ENCODE measurements at places on chromosomes 2 and 18. TPM values are rescaled to one million over a fixed set of nuclear protein-coding genes. Genes with fewer than 3 reads are reported as not detected.

Gene RTKN
- 6.1 TPM for polyA plus RNA-seq

Gene FIGN
- polyA plus RNA-seq: 0.71 TPM

Gene CNGA3
- 0.64 TPM for polyA plus RNA-seq

Gene CYS1
- polyA plus RNA-seq: not detected

Gene TUBA3D
- polyA plus RNA-seq: not detected

Gene MC5R
- polyA plus RNA-seq: not detected

Gene EFEMP1
- 2.3 TPM for polyA plus RNA-seq

Gene ORC2
- polyA plus RNA-seq: 14.8 TPM

Gene NTSR2
- polyA plus RNA-seq: not detected

Gene FBXO36
- 5.4 TPM for polyA plus RNA-seq

Gene ATP6V1B1
- polyA plus RNA-seq: 0.42 TPM

Gene UGT1A10
- polyA plus RNA-seq: not detected

Gene IL1RN
- not detected for polyA plus RNA-seq

Gene CLIP4
- 10.2 TPM for polyA plus RNA-seq

Gene KIF5C
- 515 TPM for polyA plus RNA-seq

Gene NAT8
- polyA plus RNA-seq: not detected

Gene CMPK2
- polyA plus RNA-seq: 6.5 TPM

Gene ALPG
- polyA plus RNA-seq: not detected

Gene ZNF892
- polyA plus RNA-seq: 9.3 TPM

Gene PTPN4
- polyA plus RNA-seq: 14.2 TPM

Gene ARHGEF33
- 2.5 TPM for polyA plus RNA-seq

Gene CKAP2L
- polyA plus RNA-seq: 1.5 TPM

Gene CDH19
- polyA plus RNA-seq: 0.11 TPM

Gene CTAGE1
- not detected for polyA plus RNA-seq

Gene TUBA4A
- polyA plus RNA-seq: not detected

Gene ARMC9
- 13.9 TPM for polyA plus RNA-seq

Gene NPPC
- 21.5 TPM for polyA plus RNA-seq

Gene GALNT14
- polyA plus RNA-seq: 15.9 TPM

Gene CCL20
- not detected for polyA plus RNA-seq

Gene SKOR2
- not detected for polyA plus RNA-seq

Gene HOXD4
- not detected for polyA plus RNA-seq

Gene HTR2B
- polyA plus RNA-seq: not detected

Gene CLEC4F
- not detected for polyA plus RNA-seq

Gene CCDC85A
- 24.7 TPM for polyA plus RNA-seq

Gene DHRS9
- not detected for polyA plus RNA-seq

Gene B3GNT7
- polyA plus RNA-seq: 0.06 TPM

Gene VIT
- not detected for polyA plus RNA-seq

Gene SH2D6
- not detected for polyA plus RNA-seq

Gene TUBA3E
- not detected for polyA plus RNA-seq

Gene KCNF1
- 12.9 TPM for polyA plus RNA-seq

Gene CYP1B1
- not detected for polyA plus RNA-seq

Gene CAMKMT
- 5.1 TPM for polyA plus RNA-seq

Gene ALLC
- polyA plus RNA-seq: not detected

Gene RFTN2
- polyA plus RNA-seq: 0.06 TPM

Gene KCNG2
- not detected for polyA plus RNA-seq

Gene LAMA1
- 8.0 TPM for polyA plus RNA-seq

Gene ASIC4
- polyA plus RNA-seq: 8.9 TPM

Gene MFSD2B
- 0.70 TPM for polyA plus RNA-seq

Gene SNORC
- 0.68 TPM for polyA plus RNA-seq

Gene UGT1A8
- polyA plus RNA-seq: not detected

Gene FNDC4
- 101 TPM for polyA plus RNA-seq

Gene TET3
- polyA plus RNA-seq: 19.6 TPM

Gene GDF7
- polyA plus RNA-seq: 0.62 TPM

Gene FEV
- polyA plus RNA-seq: not detected

Gene KCNE4
- polyA plus RNA-seq: not detected
